C1 segment of cervical spinal cord (tissue), 14 donors: ENCODE measurements at places on chromosomes 2 and 18.

- no peak for DNase-seq
Measured at GRCh38 chr2:122239440-122239839, 484.0 kb downstream of the TSN start.

- no peak for DNase-seq
Measured at GRCh38 chr18:48530399-48531081, 8.3 kb upstream of the CTIF start.

GRCh38 chr18:11740461-11740860 is 51.4 kb downstream of the GNAL start:
- DNase-seq: no peak

GRCh38 chr18:23106575-23106974 is 28.7 kb upstream of the CABLES1 start:
- no peak for DNase-seq

DNA sequence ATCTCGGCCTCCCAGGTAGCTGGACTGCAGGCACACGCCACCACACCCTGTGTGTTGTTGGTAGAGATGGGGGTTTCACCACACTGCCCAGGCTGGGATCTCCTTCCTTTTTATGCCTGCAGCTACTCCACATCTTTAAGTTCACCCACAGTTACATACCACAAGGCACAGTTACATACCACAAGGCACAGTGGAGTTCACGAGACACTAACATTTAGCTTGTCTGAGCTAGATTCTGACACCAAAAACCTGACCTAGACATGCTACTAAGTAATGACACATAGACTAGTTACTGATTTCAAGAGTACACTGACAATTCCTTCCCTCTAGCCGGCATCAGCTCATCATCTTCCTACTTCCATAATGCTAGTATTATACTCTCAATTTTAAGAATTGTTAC is 4.3 kb downstream of the POLR2D start:
- no peak for DNase-seq

- no peak for DNase-seq
Measured at GRCh38 chr2:18440141-18440661, 120.3 kb downstream of the RDH14 start.

- DNase-seq: no peak
Measured at GRCh38 chr2:24008672-24009366, 1.1 kb upstream of the MFSD2B start.
